Eye (tissue), 1 donor: ENCODE measurements at places on chromosomes 6 and 20.

DNA sequence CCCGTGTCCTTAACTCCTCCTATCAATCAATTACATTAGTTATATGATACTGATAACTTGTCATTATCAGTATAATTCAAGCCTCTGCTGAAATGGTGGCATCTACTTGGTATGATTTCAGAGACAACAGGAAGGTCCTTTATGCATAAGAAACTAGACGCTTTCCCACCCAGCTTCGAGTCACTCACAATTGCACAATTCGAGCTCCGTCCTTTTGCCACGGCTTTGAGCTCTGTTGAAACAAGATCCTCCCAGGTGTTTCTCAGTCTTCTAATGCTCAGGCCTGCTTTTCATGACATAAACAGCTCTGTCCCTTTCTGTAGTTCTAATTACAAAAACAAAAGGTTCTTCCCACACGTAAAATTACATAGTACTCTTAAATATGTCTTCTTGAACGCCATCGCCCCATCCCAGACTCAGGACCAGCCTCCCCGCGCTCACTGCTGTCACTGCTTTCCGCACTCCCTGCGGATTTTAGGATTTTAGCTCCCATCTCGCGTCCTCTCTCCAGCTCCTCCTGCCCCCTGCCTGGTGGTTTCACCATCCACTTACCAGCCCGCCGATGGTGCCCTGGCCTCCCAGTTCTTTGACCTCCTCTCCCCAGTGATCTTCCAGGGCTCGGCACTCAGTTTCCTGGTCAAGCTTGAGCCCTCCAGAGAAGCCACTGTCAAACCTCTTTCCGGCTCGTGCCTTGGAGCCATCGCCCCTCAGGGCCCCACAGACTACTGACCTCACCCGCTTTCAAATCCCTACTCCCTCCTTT, 23.2 kb upstream of the PNPLA1 start:
- DNase-seq: no peak

- DNase-seq: no peak
Measured at GRCh38 chr20:48658198-48658476, 169.7 kb downstream of the PREX1 start.

DNA sequence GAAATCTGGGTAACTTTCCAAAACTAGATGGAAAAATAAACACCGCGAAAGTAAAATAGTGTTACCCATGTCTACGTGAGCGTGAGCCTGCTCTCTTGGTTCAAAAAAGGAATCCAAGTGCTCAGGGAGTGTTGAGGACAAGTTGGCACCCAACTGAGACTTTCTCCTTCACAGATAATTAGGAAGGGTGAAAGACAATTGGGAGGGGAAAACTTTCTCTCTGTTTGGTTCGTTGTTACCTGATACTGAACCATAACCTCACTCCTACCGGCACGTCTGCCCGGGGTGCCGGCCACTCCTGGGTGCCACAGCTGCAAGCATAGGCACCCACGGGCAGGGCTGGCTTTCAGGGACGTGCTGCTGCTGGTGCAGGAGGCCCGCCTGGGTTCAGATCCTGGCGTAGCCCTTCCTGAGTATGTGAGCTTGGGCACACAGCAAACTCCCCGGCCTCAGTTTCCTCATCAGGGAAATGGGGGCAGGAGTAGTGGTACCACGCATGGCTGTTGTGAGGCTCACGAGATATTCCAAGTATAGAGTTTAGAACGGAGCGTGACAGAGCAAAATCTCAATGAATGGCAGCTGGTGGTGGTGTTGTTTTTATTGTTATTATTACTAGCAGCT, 38.2 kb upstream of the PMEPA1 start:
- DNase-seq: peak; percentile 52

GRCh38 chr6:43221046-43221972, 8.0 kb downstream of the DNPH1 start:
- DNase-seq: no peak

- no peak for DNase-seq
Measured at GRCh38 chr6:16987996-16988395, 113.9 kb upstream of the STMND1 start.

DNA sequence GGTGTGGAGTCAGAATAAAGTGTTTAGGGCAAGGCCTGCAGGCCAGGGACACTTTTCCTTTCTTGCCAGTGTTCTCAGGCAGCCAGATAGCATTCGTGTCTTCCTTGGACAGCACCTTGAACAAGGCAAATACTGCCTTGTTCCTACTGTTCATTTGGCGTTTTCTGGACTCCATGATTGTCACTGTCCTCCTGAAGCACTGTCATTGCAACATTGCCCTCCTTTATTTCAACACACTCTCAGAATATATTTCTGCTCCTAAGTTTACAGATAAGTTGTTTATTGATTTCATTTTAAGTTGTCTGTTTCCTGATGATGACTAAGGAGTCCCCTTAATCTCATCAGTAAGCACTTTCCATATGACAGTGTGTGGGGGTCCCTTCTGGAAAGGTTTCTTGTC, 15.1 kb upstream of the DEF6 start:
- DNase-seq: no peak

DNA sequence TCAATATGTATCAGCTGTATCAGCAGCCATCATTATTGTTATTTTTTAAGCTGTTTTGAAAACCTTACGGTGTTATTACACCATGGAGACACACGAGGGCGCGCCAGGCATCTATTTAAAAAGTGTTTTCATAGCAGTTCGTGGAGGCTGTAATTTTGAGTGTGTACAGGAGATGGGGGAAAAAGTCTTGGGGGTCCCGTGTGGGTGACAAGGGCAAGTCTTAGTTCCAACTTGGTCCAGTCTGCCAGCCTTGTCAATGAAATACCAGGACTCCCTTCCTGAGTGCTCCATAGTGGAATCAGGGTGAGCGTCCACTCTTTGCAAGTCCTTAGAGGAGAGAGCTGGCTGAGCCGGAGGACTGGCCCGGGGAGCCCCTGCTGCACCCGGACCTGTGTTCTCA, 43.3 kb downstream of the SLC2A10 start:
- peak; percentile 89 for DNase-seq

DNA sequence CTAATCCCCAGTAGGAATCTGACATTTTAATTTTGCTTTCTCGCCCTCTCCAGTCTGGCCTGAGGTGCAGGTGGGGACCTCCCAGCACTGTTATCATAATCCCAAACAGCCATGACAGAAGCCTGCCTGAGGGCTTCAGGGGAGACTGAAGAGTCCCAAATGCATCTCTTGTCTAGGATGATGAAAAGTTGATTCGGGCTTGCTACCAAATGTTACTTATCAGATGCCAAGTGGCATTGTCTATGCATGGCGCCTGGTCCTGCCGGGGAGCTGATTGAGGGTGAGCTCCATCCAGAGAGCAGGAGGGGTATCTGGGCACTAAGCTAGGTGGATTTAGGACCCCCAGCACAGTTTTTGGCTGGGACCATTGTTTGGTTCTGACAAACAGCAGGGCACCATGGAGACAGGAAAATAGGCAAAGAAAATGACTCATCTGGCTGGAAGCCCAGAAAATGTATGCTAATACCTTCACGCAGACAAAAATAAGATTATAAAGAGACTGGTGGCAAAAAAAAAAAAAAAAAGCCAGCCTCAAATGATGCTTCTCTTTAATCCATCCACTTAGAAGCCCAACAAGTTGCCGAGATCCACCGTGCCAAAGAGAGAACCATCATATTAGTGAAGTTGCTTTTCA, 513.7 kb upstream of the SULF2 start:
- peak; percentile 86 for DNase-seq

DNA sequence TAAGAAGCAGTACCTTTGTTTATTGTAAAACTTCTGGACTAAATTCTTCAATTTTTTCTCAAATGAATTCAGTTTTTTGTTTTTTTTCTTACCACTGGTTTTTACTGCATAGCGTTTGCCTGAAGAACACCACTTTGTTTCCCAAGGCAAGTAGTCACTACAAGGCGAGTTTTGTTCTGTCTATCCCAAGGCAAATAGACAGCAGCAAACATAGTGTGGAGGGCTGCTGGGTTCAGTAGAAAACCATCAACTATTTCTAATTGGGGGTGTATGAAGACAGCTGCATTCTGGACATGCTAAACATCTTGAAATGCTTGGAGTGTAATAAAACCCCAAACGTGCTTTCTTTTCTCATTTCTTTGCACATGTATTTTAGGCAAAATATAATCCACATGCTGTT, 197.4 kb downstream of the ESR1 start:
- DNase-seq: no peak

GRCh38 chr6:37177077-37177934, 7.4 kb downstream of the PIM1 start:
- DNase-seq: no peak

DNA sequence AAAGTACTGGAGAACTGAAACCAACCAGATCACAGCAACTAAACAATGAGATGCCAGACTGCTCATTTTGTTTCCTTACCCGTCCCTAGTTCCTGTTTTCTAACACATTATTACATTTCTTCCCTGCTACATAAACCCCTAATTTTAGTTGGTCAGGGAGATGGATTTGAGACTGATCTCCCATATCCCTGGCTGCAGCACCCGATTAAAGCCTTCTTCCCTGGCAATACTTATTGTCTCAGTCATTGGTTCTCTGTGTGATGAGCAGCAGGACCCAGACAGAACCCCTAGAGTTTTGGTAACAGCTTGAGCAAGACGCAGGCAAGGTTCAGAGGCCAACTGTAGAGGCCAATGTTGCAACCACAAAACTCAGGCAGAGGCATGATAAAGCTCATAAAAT, 28.3 kb upstream of the HACE1 start:
- DNase-seq: no peak

DNA sequence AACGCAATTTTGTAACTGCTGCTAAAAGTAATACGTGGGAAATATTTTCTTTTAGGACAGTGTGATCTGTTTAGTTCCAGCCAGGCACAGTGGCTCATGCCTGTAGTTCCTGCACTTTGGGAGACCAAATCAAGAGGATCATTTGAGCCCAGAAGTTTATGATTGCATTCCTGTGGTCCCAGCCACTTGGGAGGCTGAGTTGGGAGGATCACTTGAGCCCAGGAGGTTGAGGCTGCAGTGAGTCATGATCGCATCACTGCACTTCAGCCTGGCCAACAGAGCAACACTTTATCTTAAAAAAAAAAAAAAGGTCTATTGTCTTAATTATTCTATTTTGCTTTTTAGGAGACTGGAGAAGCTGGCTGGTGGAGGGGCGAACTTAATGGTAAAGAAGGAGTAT, 101.5 kb downstream of the CD2AP start:
- DNase-seq: no peak

DNA sequence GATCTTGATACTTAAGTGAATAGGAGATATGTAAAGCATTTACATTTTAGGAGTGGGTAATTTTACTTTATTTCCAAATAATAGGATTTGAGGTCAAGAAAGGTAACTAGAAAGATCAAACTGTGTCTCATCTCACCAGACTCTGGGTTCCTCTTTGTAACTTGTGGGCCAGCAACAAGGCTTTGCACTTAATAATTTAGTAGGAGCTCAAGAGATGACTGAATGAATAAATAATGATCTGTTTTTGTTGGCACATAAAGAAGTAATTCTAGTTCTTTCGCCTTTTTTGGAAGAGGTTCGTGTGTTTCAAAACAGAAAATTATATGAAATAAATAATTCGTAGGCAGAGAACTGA, 67.4 kb upstream of the FABP7 start:
- DNase-seq: peak; percentile 19

GRCh38 chr6:53624502-53624901, 41.1 kb downstream of the KLHL31 start:
- DNase-seq: no peak

DNA sequence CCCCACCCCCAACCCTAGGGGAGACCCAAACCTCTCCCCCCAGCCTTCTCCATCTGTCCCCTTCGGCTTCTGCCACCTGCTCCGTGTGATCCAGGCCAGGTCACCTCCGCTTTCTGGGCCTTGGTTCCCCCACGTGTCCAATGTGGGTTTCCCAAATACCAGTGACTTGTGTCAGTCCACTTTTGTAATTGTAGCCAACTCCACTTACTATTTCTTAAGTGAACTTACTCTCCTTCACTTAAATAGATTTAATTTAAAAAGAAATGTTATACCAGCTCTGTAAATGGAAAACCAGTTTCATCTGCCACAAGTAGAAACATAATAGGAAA, 10.0 kb upstream of the FAM110A start:
- no peak for DNase-seq

- DNase-seq: no peak
Measured at GRCh38 chr20:9348747-9349146, 165.6 kb upstream of the LAMP5 start.

DNA sequence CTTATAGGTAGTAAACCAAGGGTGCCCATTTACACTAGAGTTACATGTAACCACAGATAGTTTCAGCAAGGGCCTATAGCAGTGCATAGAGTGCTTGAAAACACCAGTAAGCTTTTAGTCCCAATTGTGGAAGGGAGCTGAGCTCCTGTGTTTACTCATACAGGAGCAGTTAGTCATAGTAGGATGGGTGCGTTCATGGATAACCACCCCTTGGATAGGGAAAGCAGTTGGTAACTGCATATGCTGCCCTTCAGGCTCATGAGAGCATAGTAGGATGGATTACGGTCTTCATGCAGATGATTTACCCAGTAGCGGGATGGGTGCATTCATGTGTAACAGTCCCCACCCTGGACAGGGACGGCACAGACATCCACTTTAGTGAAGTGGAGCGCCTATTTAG, 45.1 kb downstream of the OR2B6 start:
- no peak for DNase-seq

- peak; percentile 66 for DNase-seq
Measured at GRCh38 chr6:5174244-5174643, 86.5 kb downstream of the LYRM4 start.

DNA sequence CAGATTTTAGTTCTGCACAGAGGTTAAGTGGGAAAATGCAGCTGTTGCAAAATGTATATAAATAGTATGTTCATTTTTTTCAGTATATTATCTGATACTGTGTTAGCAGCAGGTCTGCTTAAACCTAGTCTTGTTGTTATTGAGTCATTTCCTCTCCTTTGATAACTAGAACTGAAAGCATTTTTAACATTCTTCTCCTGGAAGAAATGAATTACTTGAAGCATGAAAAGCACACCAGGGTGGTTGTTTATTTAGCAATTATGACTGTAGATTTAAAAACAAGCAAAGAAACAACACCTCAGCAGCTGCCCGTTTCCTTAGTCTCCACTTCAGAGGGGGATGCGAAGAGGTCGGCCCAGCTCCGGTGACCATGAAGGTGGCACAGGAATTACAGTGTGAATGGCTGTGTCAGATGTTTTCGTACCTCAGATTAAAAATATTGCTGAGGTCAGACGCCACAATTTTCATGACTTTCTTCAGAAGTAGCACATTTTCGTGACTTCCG, 53.5 kb downstream of the GOPC start:
- no peak for DNase-seq

DNA sequence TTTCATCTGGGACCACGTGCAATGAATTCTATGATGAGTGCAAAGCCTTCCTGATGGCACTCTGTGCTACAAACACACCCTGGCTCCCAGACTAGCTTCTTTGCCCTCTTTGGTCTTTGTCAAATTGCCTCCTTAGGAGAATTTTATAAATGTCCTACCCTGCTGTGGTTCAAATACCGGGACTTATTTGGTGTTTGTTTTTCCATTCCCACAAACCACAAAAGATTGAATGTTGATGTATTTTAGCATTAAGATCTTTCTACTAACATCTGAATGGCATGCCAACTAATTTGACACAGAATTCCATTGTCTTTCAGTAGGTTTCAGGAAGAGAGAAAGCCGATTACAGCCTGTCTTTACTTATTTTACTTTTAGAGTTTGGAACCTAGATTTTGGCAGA, 424.2 kb upstream of the SLC35B3 start:
- DNase-seq: no peak

- DNase-seq: no peak
Measured at GRCh38 chr6:144637541-144637940, 352.4 kb downstream of the UTRN start.

GRCh38 chr6:34601706-34602105, 45.6 kb upstream of the SPDEF start:
- DNase-seq: peak; percentile 36
